Right atrium auricular region (tissue), 2 donors: ENCODE measurements at places on chromosomes 12 and 14. TPM values are rescaled to one million over a fixed set of nuclear protein-coding genes. Genes with fewer than 3 reads are reported as not detected.

TMEM119 gene
- total RNA-seq, result 5.5 TPM

GALNT9 gene
- total RNA-seq, result 10.8 TPM

LRP1-AS gene
- total RNA-seq, result not detected

AVPR1A gene
- 0.43 TPM for total RNA-seq

SYCP3 gene
- not detected for total RNA-seq

TUBA1A gene
- 131 TPM for total RNA-seq

NFATC4 gene
- 13.4 TPM for total RNA-seq

PPFIBP1 gene
- 65.2 TPM for total RNA-seq

COCH gene
- 1.6 TPM for total RNA-seq

RHOJ gene
- total RNA-seq, result 11.2 TPM

KRT81 gene
- total RNA-seq, result not detected

CDKN3 gene
- 3.6 TPM for total RNA-seq

GPR84 gene
- total RNA-seq, result not detected

MSI1 gene
- 2.9 TPM for total RNA-seq

ISCA2 gene
- 22.3 TPM for total RNA-seq

LRIG3 gene
- total RNA-seq, result 14.6 TPM

EEA1 gene
- 15.3 TPM for total RNA-seq

MDP1 gene
- 15.5 TPM for total RNA-seq

NTN4 gene
- total RNA-seq, result 85.3 TPM

TOMM20L gene
- total RNA-seq, result not detected

PRR4 gene
- total RNA-seq, result 1.6 TPM

PARPBP gene
- total RNA-seq, result 2.2 TPM

KRT85 gene
- not detected for total RNA-seq

AQP2 gene
- not detected for total RNA-seq

TAS2R8 gene
- not detected for total RNA-seq

TNS2 gene
- total RNA-seq, result 153 TPM

SIX4 gene
- total RNA-seq, result 3.3 TPM

CLEC9A gene
- total RNA-seq, result not detected

MIP gene
- total RNA-seq, result not detected

MYL2 gene
- 227 TPM for total RNA-seq

TC2N gene
- total RNA-seq, result 3.9 TPM

GZMB gene
- total RNA-seq, result not detected

ALDH2 gene
- 158 TPM for total RNA-seq
